ENCODE measurements at places on chromosomes 2 and 18. TPM values are rescaled to one million over a fixed set of nuclear protein-coding genes. Genes with fewer than 3 reads are reported as not detected.

UGT1A1 gene
- total RNA-seq = not detected

- no peak for DNase-seq
These were observed 23.7 kb downstream of the CENPO start for GRCh38 chr2:24816884-24817283.

- DNase-seq = no peak
These were observed 43.9 kb downstream of the ACSL3 start for GRCh38 chr2:222904557-222905258.

- DNase-seq = no peak
These were observed 275.3 kb downstream of the CDH2 start for GRCh38 chr18:27901424-27902226.

DNA sequence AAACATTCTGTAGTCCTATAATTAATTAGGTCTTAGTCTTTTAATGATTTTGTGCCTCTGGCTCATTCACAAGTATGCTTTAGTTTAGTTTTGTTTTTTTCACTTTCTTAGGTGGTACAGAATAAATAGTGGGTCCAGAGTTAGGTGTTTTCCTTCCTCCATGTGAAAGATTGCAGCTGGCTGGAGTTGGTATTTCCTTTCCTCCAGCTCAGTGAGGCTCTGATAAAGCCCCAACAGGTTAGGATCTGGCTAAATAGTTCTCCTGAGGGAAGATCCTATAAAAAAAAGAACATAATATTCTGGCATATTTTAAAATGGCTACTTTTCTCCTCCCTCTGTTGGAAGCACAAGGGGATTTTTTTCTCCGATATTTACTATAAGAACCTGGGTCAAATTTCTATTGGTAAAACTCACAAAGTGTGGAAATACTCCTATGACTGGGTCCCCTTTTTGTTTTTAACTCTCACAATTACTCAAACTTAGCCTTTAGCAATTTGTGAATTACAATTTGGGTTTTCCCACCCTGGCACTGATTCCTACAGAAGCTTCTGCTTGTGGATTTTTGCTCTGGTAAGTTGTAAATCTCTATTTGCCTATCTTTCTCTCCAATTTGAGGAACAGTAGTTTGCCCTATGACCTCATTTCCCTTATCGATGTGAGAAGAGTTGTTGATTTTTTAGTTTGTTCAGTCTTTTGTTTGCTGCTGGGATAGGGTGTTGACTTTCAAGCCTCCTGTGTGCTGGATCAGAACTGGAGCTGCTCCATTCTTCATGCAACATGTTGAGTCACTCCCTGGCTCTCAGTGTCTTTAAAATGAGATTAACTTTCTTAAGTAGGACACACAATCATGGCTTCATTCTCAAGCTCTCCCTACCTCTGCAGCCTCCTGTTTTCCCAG is 500.9 kb downstream of the RNF144A start:
- DNase-seq = peak; percentile 18

DNA sequence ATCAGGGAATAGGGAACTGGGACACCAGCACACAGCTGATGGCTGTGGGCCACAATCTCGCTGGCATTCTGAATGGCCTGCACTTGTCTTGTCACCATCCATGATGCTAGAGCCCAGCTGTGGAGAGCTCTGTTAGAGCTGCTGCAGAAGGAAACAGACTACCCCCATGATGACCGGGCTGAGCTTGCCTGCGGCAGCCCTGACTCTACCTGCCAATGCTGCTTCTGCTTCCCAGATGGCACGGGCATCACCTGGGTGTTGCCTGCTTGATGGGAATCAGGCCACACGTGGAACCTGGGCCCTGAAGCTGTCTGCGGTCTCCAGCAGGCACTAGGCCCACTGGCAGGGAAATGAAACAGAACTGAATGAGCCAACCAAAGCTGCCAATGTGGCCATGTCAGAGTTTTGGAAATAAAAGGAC is 11.2 kb upstream of the DAW1 start:
- DNase-seq = no peak

BCL2L11 gene
- 12.0 TPM for total RNA-seq

- no peak for DNase-seq
These were observed 304.5 kb downstream of the SLC8A1 start for GRCh38 chr2:40147360-40147759.

DNA sequence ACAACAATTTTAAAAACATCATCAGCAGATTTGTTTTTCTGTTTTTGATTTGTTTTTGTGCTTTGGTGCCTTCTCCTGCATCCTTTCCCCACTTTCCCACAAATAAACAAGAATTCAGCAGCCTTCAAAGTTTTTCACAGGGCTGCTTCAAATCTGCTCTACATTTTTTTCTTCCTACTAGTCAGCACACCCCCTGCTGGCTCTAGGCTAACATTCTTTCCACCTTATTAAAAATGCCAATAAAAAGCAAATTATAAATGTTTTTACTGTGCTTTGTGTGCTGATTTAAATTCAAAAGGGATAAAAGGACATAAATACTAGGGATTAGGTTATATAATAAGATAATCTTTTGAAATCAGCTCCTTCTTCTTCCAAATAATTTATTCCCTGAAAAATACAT is 6.2 kb upstream of the CNTNAP5 start:
- DNase-seq = peak; percentile 17

GRCh38 chr2:119674711-119675500 is 4.1 kb upstream of the TMEM177 start:
- no peak for DNase-seq

DNA sequence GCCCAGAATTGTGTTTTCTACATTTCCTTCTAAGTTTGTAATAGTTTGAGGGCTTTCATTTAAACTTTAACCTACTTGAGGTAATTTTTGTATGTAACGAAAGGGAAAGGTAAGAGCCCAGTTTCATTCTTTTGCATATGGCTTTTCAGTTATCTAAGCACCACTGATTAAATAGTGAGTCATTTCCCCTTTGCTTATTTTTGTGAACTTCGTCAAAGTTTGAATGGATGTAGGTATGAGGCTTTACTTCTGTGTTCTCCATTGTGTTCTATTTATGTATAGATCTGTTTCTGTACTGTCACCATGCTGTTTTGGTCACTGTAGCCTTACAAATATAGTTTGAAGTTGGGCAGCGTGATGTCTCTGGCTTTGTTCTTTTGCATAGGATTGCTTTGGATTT is 944.8 kb upstream of the CNTNAP5 start:
- DNase-seq = no peak

GMPPA gene
- 45.8 TPM for total RNA-seq

- no peak for DNase-seq
These were observed 1.9 kb upstream of the OTOS start for GRCh38 chr2:240142256-240142775.

GRCh38 chr2:43097644-43098408 is 128.6 kb downstream of the ZFP36L2 start:
- DNase-seq = no peak

GRCh38 chr2:144592500-144593256 is 72.8 kb upstream of the ZEB2 start:
- DNase-seq = no peak

DNA sequence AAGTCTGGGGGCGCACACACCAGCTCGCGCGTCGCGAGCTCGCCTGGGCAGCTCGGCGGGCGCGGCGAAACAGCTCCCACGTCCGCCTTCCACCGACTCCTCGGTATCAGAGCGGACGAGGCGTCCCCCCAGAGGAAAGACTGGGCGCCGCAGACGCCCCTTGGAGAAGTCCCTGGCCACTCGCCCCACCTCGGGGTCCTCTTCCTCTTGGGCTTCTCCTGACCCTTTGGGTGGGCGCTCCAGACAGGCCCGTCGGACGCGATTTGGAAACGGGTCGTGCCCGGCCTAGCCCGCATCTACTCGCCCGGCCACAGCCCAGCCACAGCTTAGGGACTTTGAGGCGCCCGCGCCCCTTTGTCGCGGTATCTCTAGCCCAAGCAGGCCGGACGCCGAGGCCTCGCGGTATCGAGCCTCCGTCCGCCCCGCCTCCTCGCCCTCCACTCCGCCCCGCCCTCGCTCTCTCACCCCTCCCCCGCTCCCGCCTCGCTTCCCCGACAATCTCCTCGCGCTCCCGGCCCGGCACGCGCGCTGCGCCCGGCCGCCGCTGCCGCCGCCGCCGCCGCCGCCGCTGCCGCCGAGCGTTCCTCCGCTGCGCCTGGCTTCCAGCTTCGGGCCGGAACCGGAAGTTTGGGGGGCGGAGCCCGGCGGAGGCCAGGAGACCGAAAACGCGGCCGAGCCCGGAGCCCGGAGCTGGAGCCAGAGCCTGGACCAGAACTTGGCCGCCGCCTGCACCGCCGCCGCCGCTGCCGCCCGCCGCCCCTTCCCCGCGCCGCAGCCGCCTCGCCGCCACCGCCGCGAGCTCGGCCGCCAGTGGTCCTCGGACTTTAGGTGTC is 749 bp upstream of the ACVR2A start:
- DNase-seq = peak; percentile 95

DNA sequence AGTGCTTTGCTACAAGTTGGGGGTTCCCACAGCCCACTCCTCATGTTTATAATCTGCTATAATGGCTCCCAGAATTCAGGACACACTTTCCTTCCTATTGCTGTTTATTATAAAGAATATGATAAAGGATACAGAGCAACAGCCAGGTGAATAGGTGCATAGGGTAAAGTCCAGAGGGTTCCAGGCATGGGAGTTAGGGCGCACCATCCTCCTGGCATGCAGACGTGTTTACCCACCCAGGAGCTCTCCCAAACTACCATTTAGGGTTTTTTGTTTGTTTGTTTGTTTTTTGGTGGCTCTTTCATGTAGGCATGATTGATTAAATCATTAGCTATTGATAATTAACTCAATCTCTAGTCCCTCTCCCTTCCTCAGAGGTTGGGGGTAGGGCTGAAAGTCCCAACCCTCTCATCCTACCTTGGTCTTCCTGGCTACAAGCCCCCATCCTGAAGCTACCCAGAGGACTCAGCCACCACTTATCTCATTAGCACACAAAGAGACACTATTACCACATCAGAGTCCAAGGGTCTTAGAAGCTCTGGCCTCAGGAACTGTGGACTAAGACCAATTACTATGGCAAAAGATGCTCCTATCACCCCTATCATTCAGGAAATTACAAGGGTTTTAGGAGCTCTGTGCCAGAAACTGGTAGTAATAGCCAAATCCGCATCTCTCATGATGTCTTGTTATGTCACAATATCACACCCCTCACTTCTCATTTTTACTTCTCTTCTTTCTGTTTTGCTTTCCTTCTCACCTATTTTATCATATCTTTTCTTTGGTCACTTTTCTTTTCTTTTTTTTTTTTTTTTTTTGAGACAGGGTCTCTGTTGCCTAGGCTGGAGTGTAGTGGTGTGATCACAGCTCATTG is 154.9 kb upstream of the TTC39C start:
- DNase-seq = no peak

CROCC2 gene
- total RNA-seq = not detected

DNA sequence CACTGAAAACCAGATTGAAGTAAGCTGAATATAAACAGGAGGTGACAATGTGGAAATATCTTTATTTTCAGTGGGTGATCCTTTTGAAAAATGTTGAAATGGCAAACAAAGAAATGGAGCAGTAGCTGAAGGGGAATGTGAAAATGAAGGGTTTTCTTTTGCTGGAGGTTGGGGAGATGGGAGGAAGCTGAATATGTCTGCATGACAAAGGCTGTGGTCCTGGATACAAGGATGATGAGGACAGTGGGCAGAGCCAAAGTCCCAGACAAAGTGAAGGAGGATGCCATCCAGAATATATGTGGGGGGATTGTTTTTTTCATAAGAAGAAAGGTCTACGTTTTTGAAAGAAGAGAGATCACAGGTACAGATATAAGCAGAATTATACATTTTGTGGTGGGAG is 6.7 kb downstream of the ALS2 start:
- DNase-seq = no peak

- no peak for DNase-seq
These were observed 2.3 kb downstream of the LYPD1 start for GRCh38 chr2:132667706-132668105.

- DNase-seq = peak; percentile 48
These were observed 223.1 kb upstream of the PARD3B start for GRCh38 chr2:204321910-204322751.

DNA sequence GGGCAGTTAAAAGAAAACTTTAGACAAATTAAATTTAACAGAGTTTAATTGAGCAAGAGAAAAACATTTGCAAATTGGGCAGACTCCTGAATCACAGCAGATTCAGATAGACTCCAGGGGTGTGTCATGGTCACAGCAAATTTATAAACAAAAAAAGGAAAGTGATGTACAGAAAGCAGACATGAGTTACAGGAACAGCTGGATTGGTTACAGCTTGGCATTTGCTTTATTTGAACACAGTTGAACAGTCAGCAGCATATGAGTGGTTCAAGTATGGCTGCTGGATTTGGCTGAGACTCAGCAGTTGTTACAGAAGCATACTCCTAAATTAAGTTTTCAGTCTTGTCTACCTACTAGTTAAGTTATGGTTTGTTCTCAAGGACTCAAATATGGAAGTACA is 82.3 kb upstream of the NYAP2 start:
- DNase-seq = no peak

- DNase-seq = no peak
These were observed 75.3 kb downstream of the STPG4 start for GRCh38 chr2:47079515-47080412.

HNMT gene
- total RNA-seq = 0.82 TPM

DNA sequence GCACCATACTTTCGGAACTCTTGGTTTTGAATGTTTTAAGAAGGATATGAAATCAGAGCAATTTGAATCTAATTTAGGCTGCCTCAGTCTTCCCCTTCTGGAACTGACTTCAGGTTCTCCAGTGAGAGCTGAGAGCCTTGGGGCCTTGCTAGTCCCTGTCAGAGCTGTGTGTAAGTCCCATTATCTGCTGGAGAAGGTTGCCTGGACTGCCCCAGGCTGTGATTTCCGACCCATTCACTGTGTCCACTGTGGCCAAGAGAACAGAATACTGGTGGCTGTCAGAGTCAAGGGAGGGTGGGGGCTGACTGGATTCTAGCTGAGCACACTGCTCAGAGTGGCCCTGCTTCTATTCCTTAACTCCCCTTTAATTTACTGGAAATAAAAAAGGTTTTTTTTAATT is 278.0 kb downstream of the KCNS3 start:
- no peak for DNase-seq

DNA sequence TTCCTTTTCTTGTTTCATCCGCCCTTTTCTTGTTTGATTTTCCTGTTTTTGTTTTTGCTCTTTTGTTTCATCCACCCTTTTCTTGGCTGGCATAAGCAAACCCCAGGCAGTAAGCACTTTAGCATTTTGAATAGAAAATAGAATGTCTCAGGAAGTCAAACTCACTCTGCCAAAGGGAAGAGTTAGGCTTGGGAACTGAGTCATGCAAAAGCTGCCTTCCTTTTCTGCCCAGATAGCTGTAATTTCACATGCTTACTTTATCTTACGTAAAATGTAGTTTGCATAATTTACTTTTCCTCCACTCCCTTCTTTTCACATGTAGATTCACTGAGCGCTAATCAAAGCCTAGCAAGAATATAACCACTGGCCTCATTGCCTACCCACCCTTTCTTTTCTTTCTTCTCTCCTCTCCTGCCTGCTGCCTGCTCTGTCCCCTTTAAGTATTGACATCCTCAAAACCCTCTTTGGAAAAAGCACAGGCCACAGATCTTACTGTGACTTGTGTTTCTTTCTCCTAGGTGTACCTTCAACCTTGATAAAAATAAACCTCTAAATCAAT is 48.4 kb downstream of the CNGA3 start:
- peak; percentile 7 for DNase-seq

KLHL41 gene
- total RNA-seq = 0.63 TPM

GRCh38 chr2:217707131-217707611 is 295.6 kb downstream of the TNS1 start:
- DNase-seq = no peak
